ENCODE measurements at places on chromosomes 6 and 20.

DNA sequence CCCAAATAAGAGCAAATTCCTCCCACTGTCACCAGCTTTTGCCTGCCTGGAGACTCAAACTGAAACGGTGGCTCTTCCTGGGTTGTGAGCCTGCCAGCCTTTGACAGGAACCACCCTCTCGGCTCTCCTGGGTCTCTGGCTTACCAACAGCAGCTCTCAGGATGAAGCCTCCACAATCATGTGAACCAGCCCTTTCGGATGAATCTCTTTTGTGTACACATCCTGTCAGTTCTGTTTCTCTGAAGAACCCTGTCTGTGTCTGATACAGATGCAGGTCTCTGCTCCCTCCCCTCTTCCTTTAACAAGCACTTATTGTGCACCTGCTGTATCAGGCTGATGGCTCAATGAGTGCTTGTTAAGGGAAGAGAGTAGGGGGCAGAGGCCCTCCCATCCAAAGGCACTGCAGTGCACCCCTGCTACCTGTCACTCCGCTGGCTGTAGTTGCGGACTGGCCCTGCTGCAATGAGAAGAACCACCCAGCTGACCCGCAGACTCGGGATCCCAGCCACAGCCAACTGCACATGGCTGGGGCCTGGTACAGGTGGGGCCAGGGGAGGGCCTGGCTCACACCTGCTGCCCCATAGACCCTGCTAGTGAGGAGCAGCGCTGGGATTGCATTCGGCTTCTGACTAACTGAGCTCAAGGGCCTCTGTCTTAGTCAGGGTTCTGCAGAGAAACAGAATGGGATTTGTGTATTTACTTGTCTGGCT, 120.1 kb upstream of the PMEPA1 start:
- no peak for DNase-seq

GRCh38 chr6:127147534-127147933, 29.1 kb downstream of the RSPO3 start:
- no peak for DNase-seq

DNA sequence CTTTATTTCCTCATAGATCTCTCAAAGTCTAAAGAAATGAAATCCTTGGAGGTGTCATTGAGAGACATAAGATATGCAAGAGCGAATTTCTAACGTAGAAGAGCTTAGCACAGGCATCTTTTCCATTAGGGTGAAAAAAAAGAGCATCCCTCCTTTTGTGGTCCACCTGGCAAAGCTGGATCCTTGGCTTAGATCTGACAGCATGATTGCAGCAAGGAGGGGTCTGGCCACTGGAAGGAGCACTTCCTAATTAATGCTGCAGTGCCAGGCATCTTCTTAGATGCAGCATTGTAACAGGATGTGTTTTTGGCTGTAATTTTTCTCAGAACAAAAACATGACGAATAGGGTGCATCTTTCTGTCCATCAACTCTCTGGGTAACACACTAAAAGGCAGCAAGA, 60.1 kb upstream of the TFAP2D start:
- no peak for DNase-seq

GRCh38 chr20:37600486-37600885, 72.8 kb upstream of the BLCAP start:
- no peak for DNase-seq

DNA sequence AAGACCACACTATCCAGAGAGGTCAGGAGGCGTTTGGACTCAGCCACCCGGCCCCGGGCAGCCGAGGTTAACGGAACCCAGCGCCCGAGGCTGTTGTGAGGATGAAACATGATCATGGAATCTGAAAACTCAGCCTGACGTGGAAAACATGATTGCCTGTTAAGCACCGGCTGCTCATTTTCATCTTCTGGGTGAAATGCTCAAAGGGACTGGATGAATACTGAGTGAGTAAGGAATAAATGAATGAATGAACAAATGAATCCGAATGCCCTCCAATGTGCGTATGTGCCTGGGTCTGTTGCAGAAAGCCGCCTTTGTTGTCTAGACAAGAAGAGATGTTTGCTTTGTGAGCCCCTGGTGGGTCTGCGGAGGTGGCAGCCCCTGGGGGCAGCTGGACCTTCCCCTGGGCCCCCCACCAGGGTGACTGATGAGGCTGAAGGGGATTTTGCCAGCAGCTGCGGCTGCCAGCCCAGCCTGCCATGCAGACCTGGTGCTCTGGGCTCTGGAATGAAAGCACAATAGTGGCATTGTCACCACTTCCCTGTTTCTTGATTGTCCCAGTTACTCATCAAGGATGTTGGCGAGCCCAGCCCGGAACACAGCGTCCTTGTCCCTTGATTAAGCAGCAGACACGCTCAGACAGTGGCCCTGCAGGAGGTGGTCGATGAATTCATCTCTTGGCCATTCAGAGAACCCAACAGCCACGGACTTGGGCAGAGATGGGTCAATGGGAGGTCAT, 211.1 kb downstream of the ANKRD60 start:
- no peak for DNase-seq

DNA sequence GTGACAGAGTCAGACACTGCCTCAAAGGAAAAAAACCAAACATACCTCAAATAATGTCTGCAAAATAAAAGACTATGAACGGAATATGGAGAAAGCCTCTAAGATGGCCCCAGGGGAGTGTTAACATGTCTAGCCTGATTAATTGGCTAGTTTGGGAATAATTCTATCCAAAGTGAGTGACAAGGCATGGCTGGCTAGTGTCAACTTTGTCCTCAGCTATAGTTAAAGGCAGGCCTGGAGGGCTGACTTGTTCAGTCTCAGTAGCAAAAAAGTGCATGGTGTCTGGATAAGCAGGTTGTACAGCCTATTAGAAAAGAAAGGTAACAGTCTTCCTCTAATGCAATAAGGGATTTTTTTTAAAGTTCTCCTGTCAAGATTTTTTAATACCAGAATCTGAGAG, 32.7 kb downstream of the GCNT2 start:
- no peak for DNase-seq

GRCh38 chr20:58393299-58393698, 4.3 kb downstream of the VAPB start:
- no peak for DNase-seq

- DNase-seq: no peak
These were observed 359.2 kb upstream of the HSF2 start for GRCh38 chr6:122040261-122040660.

DNA sequence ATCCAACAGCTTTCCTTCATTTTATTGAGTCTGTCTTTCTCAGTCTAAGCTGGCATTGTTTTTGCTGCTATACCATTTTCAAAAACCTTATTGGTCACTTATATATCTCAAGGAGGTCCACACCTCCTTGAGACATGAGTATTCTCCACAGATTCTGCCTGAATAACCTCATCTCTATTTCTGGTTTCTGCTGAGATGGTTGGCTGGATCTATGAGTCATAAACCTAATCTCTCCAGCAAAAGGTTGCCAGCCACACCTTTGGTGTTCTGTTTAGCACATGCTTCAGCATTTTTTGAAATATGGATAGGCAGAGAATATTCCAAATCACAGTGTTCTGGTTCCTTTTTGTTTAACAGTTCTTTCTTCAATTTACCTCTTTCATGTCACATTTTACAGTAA, 40.8 kb upstream of the TMEM244 start:
- no peak for DNase-seq

Data from T follicular helper cell (primary cell).